ENCODE measurements at places on chromosomes 7 and 10. TPM values are rescaled to one million over a fixed set of nuclear protein-coding genes. Genes with fewer than 3 reads are reported as not detected.

PDSS1 gene
- total RNA-seq = 7.6 TPM

TRIM74 gene
- 2.0 TPM for total RNA-seq

CPA2 gene
- total RNA-seq = 1.9 TPM

UCN3 gene
- total RNA-seq = not detected

WNT8B gene
- 0.07 TPM for total RNA-seq

DNA sequence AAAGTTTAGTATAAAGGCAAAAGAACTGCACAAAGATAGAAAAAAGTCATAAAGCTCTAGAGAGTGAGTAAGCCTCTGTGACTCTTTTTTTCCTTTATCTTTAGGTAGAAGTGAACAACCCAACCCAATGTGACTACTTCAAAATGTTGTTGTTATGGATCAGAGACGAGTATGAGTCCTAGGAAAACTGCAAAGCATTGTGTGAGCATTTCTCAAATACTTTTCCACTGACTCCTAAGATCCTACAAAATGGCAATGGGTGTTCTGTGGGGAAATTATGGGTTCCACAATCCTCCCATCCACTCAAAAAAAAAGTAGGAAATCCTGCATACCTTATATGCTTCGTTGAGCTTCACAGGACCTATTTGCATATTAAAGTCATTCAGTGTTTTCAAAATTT, 177.1 kb downstream of the DGKI start:
- H3K27me3 ChIP-seq = no peaks in the 10 kb centered on the region
- peaks cover 4% of the 10 kb centered on the region for H3K4me1 ChIP-seq
- H3K27ac ChIP-seq = no peak overlapping the region
- no peak overlapping the region for H3K4me3 ChIP-seq

GRCh38 chr10:23399701-23400144, 39.2 kb upstream of the OTUD1 start:
- peak overlapping the region; percentile 88 for H3K27ac ChIP-seq
- H3K36me3 ChIP-seq = no peaks in the 10 kb centered on the region
- H3K4me1 ChIP-seq = peaks cover 21% of the 10 kb centered on the region
- H3K27me3 ChIP-seq = no peaks in the 10 kb centered on the region
- peak; percentile 91 for DNase-seq

DNA sequence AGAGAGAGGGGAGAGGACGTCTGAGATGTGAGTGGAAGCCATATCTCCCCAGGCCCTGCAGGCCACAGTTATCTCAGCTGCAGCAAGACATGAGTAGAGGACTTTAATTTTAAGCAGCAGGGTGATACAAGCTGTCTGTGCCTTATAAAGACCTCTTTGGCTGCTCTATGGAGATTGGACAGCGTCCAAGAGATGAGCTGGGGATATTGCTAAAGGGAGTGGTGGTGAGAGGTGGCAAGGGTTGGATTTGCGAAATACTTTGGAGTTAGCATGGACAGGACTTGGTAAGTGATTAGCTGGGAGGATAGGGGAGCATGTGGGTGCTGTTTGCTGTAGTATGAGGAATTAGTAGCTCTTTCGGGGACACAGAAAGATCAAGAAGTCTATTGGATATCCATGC, 191.8 kb downstream of the CACNB2 start:
- no peak overlapping the region for H3K4me3 ChIP-seq

- H3K4me1 ChIP-seq = no peaks in the 10 kb centered on the region
- H3K36me3 ChIP-seq = no peaks in the 10 kb centered on the region
- H3K27ac ChIP-seq = no peak overlapping the region
- H3K4me3 ChIP-seq = no peak overlapping the region
- H3K27me3 ChIP-seq = no peaks in the 10 kb centered on the region
Measured at GRCh38 chr7:121803039-121803438, 69.9 kb upstream of the PTPRZ1 start.

DNA sequence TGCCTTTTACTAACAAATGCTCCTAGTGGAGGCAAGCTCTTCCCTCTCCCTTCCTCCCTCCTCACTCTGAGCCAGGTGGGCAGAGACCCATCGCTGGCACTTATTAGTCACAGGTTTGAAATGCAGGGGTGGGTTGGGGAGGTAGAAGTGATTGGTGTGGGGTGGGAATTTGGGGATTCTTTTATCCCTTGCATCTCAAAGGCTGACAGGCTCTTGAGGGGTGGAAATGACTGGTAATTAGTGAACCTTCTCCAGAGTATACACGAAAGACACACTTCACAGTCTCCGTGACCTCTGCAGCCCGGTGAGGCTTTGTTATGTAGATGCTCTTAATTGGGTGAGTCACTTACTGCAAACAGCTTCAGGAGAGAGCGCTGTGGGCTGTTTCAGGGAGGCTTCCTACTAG, 13.9 kb upstream of the LRMDA start:
- no peak for DNase-seq
- no peak overlapping the region for H3K4me3 ChIP-seq
- no peaks in the 10 kb centered on the region for H3K36me3 ChIP-seq
- no peak overlapping the region for H3K27ac ChIP-seq

GRCh38 chr10:132197271-132198067, 10.7 kb downstream of the DPYSL4 start:
- DNase-seq = no peak
- H3K27me3 ChIP-seq = no peaks in the 10 kb centered on the region
- no peaks in the 10 kb centered on the region for H3K36me3 ChIP-seq
- peaks cover 11% of the 10 kb centered on the region for H3K4me1 ChIP-seq
- no peak overlapping the region for H3K27ac ChIP-seq
- H3K4me3 ChIP-seq = no peak overlapping the region

GRCh38 chr7:156139633-156140032, 327.4 kb upstream of the SHH start:
- no peaks in the 10 kb centered on the region for H3K4me1 ChIP-seq
- H3K4me3 ChIP-seq = no peak overlapping the region
- H3K27me3 ChIP-seq = no peaks in the 10 kb centered on the region
- no peak for DNase-seq

GRCh38 chr7:15424468-15424867, 137.3 kb downstream of the AGMO start:
- H3K36me3 ChIP-seq = no peaks in the 10 kb centered on the region
- no peaks in the 10 kb centered on the region for H3K4me1 ChIP-seq
- H3K4me3 ChIP-seq = no peak overlapping the region
- DNase-seq = no peak

- H3K27ac ChIP-seq = no peak overlapping the region
- H3K4me1 ChIP-seq = no peaks in the 10 kb centered on the region
- H3K27me3 ChIP-seq = no peaks in the 10 kb centered on the region
- no peaks in the 10 kb centered on the region for H3K36me3 ChIP-seq
- no peak overlapping the region for H3K4me3 ChIP-seq
Measured at GRCh38 chr7:143245123-143245522, 18.1 kb upstream of the GSTK1 start.

DNA sequence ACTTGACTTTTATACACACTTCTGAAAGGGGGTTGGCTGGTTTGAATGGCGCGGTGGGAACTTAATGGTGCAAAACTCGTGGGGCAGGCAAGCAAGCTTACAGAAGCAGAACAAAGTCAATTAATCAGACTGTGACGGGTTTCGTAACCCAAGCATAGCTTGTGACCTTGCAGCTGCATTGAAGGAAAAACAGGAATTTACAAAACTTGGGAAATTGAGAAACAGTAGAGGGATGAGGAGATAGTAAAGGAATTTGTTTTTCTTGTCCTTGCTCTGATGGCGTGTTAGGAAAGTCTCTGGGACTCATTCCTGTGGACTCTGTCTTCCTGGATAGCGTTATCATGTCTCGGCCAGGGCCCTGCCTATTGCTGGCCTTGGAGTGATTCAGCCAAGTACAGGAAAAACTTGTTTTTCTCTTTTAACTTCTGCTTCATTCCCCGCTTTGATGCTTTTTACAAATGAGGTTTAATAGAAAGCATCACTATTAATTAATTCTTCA, 220.0 kb upstream of the KCND2 start:
- no peaks in the 10 kb centered on the region for H3K27me3 ChIP-seq
- H3K27ac ChIP-seq = no peak overlapping the region
- no peak for DNase-seq

DNA sequence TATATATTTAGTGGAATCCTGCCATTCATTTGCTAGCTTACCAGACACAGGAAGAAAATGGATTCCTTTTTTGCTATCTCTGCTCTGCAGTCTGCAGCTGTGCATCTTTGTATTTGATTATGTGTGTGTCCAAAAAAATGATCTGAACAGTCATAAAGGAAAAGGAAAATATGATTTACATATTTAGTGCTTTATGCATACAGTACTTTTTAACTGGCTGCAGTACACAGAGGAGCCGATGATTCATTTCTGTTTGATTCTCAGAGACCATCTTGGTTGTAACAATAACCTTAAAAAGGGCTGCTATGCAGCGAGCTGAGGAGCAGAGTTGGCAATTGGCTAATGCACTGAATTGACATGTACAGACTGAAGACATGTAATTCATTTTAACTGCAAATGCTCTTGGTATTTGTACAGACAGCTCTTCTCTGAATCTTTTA, 151.3 kb upstream of the FZD1 start:
- no peak overlapping the region for H3K27ac ChIP-seq
- H3K4me3 ChIP-seq = no peak overlapping the region
- no peaks in the 10 kb centered on the region for H3K4me1 ChIP-seq
- H3K27me3 ChIP-seq = no peaks in the 10 kb centered on the region

All from cardiac muscle cell (in vitro differentiated cells and primary cell).